ENCODE measurements at places on chromosomes 4 and X.

GRCh38 chrX:103782640-103783039 lies 6.0 kb downstream of the PLP1 start:
- DNase-seq, result no peak

GRCh38 chrX:119736206-119736764 lies 22.1 kb upstream of the SOWAHD start:
- no peak for DNase-seq

DNA sequence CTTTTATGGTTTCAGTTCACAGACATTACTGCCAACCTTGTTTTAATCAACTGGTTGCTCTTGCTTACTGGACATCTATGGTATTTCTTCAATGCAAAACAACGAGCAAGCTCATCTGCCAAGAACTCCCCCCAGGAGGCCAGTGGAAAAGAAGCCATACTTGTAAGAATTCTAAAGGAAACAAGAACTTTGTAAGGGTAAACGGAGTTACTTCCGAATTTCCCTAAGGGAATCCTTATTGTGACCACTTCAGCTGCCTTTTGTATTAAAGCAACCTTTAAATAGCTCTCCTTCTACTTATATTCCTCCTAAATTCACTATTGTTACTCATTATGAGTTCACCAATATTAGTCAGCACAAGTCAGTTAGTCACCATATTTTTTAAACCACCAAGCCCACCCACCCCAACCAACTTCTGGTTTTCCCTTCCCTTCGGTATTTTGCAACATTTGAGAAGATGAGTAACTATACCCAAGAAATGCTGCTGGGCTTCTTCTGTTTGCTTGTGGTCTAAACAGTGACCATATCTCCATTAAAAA lies 602.8 kb upstream of the DIPK2B start:
- no peak for DNase-seq

DNA sequence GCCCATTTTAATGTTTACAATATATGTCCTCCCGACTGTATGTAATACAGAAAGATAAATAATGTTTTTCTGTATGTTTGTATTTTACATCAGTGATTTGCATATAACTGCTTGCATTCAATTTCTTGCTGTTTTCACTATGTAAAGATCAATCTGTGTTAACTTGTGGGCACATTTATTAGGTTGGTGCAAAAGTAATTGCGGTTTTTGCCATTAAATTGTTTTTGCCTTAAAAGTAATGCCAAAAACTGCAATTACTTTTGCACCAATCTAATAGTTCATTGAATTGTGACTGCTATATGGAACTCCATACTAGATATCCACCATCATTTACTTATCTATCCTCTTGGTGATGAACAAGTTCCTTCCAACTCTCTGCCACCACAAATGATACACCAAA lies 73.9 kb upstream of the SRD5A3 start:
- DNase-seq, result no peak

GRCh38 chr4:1638272-1638598 lies 45.9 kb downstream of the FAM53A start:
- no peak for DNase-seq

- DNase-seq, result no peak
These were observed 276.0 kb downstream of the FBXW7 start for GRCh38 chr4:152259866-152260265.
